ENCODE measurements at places on chromosomes 2 and 18.
A peak's percentile ranks its signal among the peaks of the same experiment; 100 is the strongest.

GRCh38 chr2:233244818-233245217 lies 6.7 kb upstream of the ATG16L1 start:
- no peak for DNase-seq

- DNase-seq = no peak
These were observed 3.5 kb upstream of the FAM124B start for GRCh38 chr2:224405412-224405811.

DNA sequence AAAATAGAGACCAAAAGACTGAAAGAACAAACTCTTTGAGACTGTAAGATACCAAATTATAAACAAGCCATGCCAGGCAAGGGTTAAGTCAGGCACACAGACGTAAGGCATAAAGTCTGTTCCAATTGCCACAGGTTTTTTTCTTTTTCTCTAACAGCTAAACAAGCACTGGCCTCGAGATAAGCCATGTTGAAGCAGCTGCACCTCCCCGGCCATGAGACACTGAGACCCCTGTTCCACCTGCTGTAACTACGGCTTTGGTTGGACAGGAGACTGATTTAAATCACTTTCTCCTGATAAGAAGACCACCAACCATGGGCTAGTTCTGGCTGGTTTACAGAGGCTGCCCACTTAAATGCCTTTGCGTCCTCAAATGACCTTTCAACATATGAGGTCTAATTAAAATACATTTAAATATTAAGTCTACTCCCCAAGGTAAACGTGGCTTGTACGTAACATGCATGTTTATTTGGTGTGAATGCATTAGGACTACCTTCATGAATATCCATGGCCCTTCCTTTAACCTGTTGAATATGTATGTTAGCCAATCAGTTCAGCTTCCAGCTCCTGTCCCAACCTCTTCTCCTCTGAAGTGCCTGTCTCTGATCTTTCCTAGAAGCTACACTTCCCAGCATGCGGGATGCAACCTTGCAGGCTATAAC lies 117.2 kb downstream of the CMPK2 start:
- no peak for DNase-seq

GRCh38 chr18:50558948-50559751 lies 737 bp upstream of the MAPK4 start:
- no peak for DNase-seq

GRCh38 chr2:174965992-174966744 lies 39.0 kb downstream of the CHN1 start:
- DNase-seq = no peak

DNA sequence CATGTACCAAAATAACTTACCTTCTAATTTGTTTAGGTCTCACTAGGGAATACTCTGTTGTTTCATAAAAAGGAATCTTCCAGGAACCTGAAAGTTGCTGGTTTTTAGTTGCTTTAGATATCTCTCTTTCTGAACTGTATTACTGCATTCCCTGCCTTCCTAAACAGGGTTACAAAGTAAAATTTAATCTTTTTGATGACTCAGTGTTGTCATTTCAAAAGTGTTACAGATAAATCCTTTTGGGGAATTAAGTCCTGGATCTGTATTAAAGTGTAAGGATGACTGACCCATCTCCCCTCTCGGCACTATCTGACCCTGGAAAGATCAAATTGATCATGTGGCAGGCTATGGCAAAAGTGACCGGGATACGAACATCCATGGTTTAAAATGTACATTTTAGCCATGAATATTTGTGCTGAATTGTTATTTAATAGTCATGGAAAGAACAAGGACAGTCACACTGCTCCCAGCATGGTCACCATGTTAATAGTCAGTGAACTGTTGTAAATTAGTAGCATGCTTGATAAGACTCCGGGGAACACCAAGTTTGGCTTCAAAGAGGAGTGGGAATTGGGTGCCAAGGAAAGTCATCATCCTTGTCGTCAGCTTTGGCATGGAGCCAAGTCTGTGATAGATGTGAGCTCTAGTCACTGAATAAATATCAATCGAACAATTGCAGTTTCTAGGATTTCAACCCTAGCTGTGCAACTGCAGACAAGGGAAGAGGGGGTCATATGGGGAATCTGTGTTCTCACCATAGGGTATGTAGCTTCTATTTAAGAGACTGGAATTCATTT lies 4.2 kb downstream of the PLEKHA3 start:
- DNase-seq = no peak

GRCh38 chr2:170503563-170503962 lies 211.6 kb upstream of the SP5 start:
- no peak for DNase-seq

DNA sequence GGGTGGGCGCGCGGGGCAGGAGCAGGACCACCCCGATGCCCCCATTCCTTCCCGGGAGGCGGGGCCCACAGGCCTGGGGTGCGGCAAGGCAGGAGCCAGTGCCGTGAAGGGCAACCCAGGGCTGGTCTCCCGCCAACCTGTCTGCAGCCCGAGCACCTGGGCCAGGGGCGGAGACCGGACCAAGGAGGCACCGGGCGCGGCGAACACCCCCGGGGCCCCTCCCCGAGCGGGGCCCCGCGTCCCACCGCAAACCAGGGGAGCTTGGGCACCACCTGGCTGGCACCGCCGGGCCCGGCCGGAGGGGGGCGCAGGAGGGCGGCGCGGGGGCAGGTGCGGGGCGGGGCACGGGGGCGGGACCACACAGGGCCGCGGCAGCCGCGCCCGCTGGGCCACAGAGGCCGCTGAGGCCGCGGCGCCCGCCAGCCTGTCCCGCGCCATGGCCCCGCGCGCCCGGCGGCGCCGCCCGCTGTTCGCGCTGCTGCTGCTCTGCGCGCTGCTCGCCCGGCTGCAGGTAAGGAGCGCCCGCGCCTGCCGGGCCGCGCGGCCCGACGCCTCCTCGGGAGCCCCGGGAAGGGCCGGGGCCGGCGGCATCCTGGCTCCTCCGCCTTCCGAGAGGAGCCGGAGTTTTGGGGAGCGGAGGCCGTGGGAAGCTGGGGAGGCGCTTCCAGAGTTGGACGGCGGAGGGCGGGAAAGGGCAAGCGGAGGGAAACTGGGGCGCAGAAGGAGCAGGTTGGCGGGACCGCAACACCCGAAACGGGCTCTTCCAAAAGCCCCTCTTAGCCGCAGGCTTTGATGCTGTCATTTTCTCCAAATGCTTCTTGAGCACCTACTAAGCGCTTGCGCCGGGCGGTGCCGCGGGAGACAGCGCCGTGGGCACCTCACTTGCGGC lies at the start of gene TNFRSF11A:
TSS of gene TNFRSF11A (plus strand) at position 394 of the 889 bp plus-strand sequence. CDS start at position 437, 43 bp downstream.
- peak; percentile 41 for DNase-seq

GRCh38 chr2:131046918-131047652 lies 46.2 kb downstream of the FAM168B start:
- no peak for DNase-seq

- DNase-seq = no peak
These were observed 65.1 kb upstream of the COL3A1 start for GRCh38 chr2:188909036-188909435.

GRCh38 chr2:23411752-23412431 lies 26.9 kb downstream of the KLHL29 start:
- no peak for DNase-seq

- DNase-seq = no peak
These were observed 283.6 kb downstream of the CYP26B1 start for GRCh38 chr2:71864085-71864484.

- DNase-seq = no peak
These were observed at the start of gene GALNT1 for GRCh38 chr18:35581546-35581897. Gene GALNT1, plus strand, starts transcription at chr18:35581740. Its CDS starts 72,923 bp downstream, at chr18:35654663.

DNA sequence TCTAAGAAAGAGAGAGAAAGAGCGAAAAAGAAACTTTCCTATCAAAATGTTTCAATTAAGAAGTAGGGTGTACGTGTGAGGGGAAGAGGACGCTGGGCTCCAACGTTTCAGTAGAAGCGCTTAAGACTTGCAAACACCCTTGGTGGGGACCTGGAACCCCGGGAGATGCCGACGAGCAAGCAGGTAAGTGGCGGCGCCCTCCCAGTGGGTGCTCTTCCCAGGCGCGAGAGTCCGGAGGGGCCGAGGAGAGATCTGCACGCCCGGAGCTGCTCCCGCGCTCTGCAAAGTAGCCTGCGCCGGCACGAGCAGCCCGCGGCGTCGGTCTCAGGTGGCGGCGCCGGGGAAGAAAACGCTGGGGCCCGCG lies 678 bp upstream of the OTX1 start:
- no peak for DNase-seq

GRCh38 chr2:239420082-239420481 lies 19.3 kb upstream of the HDAC4 start:
- DNase-seq = no peak

DNA sequence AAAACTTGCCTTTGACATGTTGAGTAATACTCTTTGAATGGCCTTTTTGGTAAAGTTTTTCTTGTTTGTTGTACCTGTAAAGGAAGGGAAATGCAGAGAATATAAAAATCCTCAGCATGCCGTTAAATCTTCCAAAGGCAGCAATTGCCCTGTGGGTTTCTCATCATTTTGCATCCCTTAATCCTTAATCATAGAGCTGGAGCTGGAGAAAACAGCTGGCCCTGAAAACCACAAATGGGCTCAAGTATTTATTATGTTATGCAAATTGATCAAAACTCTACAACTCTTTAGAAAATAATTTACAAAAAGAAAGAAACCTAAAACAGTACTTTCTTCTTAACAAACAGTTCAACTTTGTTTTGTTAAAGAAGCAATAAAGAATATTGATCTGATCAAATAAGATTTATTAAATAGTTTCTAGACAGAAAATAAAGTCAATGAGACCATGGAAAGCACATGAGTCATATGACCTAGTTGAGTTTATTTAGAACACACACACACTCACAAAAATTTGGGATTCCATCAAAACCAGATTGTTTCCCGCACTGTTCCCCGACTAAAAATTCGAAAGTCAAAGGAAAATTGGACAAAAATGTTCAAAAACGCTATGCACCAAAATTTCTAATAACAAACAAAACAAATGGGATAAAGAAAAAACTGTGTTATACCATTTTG lies 309.0 kb downstream of the GULP1 start:
- no peak for DNase-seq

DNA sequence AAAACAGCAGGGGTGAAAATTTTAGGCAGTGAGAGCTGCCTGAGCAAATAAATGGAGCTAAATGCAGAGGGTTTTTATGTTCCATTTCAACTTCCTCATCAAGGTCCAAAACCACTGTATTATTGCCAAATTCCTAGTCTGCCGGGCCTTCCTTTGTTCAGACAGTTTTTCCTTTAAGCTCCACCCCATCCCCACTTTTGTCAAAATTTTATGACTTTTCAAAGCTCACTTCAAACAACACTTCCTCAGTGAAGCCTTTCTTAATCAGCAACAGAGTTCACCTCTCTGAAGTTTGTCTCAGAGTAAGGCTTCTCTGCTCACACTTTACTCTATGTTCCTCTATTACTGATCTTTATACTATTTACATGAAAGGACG lies 81.3 kb downstream of the CERKL start:
- no peak for DNase-seq

DNA sequence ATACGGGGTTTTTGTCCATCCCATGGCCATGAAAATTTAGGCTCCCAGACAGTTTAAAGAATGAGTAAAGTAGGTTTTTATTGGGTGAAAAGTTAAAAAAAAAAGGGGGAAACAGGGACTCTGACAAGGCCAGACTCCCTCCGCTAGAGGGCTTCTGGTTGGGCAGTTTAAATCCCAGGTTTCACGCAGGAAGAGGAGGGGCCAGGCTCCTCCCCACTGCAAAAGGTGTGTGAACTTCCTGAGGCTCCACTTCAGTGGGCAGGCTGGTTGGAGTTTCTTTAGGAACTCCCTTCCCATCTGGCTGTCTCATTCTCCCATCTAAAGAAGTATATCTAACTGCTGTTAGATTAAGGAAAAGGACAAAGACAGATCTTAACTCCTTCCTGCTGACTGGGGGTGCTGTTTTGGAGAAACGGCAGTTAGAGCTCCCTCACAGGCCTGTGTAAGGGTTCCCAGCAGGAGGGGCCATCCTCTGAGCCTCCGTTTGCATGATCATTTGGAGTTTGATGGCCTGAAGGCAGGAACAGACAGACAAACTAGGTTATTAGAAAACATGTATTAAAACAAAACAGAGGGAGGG lies 1160.7 kb downstream of the CNTNAP5 start:
- no peak for DNase-seq

- DNase-seq = no peak
These were observed 56.1 kb upstream of the TANK start for GRCh38 chr2:161104054-161104553.

DNA sequence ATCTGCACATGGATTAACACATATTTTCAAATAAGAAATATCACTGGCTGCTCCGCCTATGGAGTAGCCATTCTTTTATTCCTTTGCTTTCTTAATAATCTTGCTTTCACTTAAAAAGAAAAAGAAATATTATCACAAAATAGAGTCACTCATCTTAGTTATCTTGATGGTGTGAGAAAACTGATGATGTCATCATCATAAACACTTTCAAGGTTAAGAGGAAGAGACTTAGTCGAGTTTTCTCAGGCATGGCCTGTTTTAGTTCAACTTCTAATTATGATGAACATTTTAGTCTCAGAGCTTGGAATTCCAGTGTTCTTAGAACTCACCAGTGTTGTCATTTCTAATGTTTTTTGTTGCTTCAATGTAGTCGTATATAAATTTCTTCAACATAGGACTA lies 506.1 kb downstream of the PTPRM start:
- DNase-seq = no peak

DNA sequence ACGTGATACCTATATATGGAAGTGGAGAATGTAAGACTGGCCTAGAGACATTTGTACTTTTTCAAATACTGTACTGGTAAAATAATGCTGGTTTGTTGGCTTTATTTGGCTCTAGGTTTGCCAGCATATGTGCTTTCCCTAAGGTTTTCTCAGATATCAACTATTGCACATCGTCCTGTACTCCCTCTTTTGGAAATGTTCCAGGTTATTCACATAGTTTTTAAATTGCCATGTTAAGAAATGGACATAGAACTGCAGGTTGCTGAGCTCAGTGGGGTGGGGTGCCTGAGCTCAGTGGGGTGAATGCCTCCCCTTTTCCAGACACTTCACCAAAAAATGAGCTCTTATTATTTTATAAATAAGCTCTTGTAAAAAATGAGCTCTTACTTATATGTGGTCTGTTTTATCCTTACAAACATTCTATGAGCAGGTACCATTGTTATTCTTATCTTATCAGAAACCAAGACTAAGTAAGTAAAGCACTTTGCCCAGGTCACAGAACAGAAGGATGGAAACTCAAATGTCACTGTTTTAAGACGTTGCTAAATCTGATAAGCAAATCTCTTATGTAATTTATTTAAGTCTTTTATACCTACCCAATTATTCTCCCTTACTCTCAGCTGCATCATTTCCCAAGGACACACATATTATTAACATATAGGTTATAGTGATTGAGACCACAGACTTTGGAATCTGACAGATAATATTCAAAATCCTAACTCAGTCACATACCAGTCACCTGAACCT lies 99.0 kb downstream of the CPS1 start:
- no peak for DNase-seq

GRCh38 chr2:132701810-132702209 lies 31.8 kb upstream of the LYPD1 start:
- no peak for DNase-seq
